ENCODE measurements at places on chromosomes 12 and 14.

GRCh38 chr12:80293347-80293746 is 150.7 kb upstream of the PTPRQ start:
- DNase-seq: no peak

- DNase-seq: no peak
Measured at GRCh38 chr12:51862947-51863346, 14.4 kb upstream of the FIGNL2 start.

DNA sequence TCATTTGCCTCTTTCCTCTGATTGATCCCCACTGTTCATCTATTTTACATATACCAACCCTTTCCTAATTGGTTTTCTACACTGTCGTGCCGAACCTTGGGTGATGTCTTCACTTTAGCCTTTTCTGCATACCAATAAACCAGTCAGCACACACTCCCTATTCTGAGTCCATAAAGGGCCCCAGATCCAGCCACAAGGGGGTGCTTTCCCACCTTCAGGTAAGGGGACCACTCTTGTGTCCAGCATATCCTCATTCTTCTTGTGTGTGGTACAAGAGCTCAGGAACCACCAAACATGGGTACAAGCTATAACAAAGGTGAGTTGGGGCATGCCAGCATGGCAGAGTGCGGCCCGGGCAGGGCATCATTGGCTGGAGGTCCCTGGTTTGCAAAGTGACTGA is 859.8 kb downstream of the FSCB start:
- no peak for DNase-seq

DNA sequence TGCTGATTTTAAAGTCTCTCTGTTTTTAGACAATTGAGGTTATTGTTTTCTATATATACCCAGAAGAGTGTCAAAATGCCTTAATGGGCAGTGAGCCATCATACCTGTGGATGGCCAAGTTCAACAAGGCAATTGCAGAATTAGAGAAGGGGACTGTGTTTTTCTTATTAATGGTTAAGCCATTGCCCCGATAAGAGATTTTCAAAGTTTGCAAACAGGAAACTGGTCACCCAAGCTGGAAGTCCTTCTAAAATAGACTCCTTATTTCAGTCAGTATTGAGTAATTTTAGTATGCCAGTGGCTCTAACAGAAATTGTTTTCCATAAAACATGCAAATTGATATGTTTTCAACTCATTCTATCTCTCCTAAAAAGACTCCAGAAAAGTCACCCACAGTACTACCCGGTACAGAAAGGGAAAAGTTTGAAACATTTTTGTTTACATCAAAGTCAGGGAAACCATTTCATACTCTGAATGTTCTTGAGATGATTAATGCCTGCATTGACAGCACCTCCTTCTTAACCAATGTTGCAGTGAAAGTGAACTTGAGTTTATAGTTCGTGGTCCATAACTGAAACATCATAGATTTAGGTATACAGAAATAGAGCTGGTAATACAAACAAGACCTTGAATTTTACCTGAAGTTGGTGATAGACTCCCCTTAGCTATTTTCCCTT is 191.1 kb downstream of the TMX1 start:
- no peak for DNase-seq

GRCh38 chr14:64947710-64948611 is 5.4 kb upstream of the GPX2 start:
- no peak for DNase-seq

DNA sequence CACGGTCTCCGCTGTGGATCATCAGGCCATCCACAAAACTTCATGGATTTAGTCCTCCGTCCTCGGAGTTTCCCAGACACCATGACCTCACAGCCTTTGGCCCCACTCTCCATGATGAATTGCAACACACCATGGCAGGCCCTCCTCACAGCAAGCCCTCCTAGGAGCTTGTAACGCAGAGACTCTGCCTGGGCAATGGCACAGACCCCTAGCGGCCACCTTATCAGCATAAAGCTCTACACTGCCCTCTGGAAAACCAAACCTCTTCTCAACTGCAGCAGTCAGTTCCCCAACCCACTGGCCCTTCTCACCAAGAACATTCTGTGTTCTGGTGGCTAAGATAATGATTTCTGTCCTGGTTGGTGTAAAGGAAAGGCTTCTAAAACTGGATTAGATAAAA is 238.4 kb upstream of the USP15 start:
- no peak for DNase-seq

GRCh38 chr14:94395888-94396574 is 7.6 kb upstream of the SERPINA1 start:
- DNase-seq: no peak

GRCh38 chr14:94581127-94581999 is at the start of gene SERPINA5:
Gene SERPINA5 (plus strand): TSS chr14:94581426. CDS start chr14:94587363, 5,937 bp downstream.
- DNase-seq: no peak

DNA sequence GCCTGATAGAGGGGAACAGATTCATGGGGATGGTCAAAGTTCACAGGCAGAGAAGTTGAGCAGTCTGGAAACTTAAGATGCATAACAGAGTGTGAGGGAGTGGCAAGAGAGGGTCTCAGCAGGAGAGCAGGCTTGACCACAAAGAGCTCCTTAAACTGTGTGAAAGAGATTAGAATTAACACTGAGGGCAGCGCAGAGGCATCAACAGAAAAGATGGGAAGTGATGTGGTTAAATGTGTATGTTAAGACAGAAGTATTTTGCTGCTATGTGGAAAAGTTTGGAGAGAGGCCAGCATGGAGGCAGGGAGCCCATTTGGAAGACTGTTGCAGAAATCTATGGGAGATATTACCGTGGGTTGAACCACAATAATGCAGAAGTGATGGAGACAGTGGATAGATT is 122.7 kb upstream of the LMNTD1 start:
- DNase-seq: no peak

GRCh38 chr14:26959437-26959836 is 361.6 kb upstream of the NOVA1 start:
- DNase-seq: no peak

DNA sequence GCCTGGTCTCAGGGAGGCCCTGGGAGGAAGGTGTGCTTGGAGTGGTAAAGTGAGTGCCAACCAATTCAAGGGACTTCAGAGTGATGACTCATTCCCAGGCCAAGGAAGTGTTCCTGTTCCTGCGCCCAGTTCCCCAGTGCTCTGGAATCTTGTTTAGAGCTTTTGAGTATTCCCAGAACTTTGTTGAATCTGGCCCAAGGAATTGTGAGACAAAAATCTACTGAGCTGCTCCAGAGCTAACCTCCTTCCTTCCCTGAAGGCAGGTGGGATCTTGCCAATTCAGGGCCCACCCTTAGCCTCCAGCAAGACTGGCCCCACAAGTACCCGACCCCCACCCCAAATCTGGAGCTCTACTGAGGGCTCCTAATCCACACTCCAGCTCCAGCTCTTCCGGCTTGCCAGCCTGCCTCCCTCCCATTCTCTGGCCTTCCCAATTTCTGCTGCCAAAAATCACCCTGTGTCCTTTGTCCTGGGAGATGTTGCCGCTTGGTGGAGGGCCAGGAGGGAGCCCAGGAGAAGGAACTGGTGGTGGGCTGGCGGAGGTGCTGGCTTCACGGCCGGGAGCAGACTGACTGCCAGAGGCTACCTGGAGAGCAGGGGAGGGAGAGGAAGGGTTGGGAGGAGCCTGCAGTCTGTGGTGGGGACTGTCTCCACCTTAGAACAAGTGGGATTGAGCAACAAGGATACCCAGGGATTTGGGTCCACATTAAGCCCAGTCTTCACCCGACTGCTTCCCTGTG is 2.0 kb upstream of the ATN1 start:
- no peak for DNase-seq

DNA sequence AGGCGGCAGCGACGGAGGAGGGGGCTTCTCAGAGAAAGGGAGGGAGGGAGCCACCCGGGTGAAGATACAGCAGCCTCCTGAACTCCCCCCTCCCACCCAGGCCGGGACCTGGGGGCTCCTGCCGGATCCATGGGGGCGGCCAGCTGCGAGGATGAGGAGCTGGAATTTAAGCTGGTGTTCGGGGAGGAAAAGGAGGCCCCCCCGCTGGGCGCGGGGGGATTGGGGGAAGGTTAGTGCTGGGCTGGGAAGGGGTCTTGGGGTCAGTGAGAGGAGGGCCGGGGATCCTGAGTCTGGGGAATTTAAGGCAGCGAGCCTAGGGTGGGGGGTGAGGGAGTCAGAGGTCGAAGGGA is 203 bp downstream of the NFATC4 start:
- no peak for DNase-seq

DNA sequence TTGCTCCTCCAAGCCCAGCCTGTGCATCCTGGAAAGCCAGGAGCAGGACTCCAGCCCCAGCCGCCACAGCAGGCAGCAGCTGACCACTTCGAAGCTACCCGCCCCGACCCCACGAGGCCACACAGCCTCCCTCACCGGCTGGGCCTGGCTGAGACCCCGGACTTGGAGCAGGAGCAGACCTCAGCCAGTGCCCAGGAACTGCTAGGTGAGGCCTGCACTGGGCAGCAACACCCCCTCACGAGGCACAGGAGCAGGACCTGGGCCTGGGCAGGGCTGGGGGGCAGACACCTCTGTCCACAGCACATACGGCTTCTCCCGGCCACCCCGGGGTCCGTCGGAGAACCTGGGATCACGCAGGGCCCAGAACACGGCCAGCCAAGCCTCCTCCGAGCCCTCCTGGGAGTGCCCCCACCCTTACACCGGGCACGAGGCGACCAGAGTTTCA is 137.4 kb upstream of the C14orf180 start:
- DNase-seq: no peak

- no peak for DNase-seq
Measured at GRCh38 chr12:51852404-51853137, 4.1 kb upstream of the FIGNL2 start.

GRCh38 chr14:51139121-51139681 is 44.3 kb upstream of the TRIM9 start:
- DNase-seq: peak; percentile 0

DNA sequence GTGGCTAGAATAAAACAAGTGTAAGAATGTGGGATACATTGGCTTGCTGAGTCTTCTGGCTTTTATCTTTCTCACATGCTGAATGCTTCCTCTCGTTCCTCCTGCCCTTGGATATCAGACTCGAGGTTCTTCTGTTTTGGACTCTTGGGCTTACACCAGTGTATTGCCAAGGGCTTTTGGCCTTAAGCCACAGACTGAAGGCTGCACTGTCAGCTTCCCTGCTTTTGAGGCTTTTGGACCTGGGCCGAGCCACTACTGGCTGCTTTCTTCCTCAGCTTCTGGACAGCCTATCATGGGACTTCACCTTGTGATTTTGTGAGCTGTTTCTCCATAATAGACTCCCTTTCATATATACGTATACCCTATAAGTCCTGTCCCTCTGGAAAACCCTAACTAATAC is 300.9 kb upstream of the STXBP6 start:
- DNase-seq: no peak

GRCh38 chr12:2479851-2480535 is 314.8 kb upstream of the FKBP4 start:
- no peak for DNase-seq

- no peak for DNase-seq
Measured at GRCh38 chr12:104049278-104049902, 597 bp downstream of the GLT8D2 start.

DNA sequence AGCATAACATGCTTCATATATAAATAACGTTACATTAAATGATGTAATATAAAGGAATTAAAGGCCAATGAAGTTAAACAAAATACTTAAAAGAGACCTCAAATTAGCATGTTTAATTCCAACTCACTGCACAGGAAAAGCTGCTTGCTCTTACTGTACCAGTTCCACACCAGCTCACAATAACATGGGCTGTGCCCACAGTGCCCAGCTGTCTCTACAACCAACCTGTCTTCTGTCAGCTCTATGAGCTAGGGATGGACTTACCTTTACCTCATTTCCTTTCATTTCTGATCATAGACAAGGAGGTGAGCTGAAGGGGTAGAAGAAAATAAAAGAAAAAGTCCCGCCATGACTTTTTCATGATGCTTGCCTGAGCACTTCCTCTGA is 64.8 kb downstream of the NKX2-1 start:
- no peak for DNase-seq

DNA sequence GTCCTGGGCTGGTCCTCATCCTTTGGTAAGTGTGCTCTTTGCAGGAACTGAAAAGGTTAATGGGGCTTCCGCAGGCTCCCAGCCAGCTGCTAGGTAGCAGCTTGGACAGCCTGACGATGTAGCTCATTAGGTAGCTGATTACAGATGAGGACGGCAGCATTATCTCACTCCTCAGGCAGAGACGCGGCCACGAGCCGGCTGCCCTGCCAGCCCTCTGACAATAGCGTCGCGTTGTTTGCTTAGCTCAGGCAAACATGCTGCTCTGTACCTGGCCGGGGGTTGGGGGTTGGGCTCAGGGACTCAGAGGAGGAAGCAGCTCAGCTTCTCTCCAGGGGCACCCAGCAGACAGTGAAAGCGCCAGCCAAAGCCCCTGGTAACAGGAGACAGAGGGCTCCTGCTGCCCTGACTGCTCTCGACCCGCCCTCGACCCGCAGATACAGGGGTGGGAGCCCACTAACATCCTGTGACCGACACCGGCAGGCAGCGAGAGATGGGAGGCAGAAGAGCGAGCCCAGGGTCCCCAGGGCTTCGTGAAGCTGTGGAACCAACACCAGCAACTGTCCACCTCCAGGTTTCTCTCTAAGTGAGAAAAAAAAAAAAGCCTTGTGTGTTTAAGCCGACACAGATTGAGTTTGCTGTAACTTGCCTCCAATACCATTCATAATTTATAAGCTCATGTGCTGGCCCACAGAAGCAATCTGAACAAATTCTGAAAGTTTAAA is 53.4 kb upstream of the DLK1 start:
- DNase-seq: no peak

DNA sequence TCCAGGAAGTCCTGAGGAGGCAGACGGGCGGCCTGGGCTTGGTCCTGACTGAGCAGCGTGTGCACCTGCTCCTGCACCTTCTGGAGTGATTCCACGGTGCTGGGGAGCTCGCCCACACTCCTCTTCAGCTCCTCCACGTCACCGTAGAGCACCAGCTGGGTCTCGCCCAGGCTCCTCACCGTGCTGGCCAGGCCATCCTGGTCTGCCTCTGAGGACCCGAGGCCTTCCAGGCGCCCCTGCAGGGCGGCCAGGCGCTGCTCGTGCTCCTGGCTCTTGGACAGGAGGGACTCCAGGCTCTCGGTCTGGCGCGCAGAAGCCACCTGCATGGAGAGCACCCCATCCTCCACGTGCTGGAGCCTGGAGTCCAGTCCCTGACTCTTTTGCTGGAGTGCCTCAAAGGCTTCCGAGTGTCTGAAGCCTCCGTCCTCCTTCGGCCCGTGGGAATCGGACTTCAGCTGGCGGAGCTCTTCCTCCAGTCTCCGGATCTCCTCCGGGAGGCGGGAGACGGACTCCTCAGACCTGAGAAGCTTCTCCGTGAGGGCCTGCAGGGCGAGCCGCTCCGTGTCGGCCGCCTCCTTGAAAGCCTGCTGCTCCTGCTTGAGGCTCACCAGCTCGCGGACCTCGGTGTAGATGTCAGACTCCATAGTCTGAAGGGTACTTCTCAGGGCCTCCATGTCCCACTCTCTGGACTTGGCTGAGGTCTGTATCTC is 8.4 kb downstream of the CKAP4 start:
- DNase-seq: no peak

DNA sequence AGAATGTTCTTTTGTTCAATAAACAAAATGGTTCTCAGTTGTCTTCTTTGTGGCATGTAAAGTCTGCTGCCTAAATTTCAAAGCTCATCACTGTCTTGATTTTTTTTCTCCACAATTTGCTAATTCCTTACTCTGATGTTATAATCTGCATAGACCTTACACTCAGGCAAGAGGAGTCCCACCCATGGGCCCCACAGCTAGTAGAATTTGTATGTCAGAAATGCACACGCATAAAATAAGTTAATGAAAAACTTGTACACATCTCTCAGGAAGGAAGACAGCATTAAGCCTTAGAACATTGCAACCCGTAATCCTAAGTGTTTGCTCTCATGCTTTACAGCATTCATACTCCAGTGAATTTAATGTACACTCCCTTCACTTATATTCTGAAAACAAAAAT is 280.8 kb downstream of the ATXN7L3B start:
- no peak for DNase-seq
